ENCODE measurements at places on chromosomes 12 and 14. TPM values are rescaled to one million over a fixed set of nuclear protein-coding genes. Genes with fewer than 3 reads are reported as not detected.
A peak's percentile ranks its signal among the peaks of the same experiment; 100 is the strongest.

DNA sequence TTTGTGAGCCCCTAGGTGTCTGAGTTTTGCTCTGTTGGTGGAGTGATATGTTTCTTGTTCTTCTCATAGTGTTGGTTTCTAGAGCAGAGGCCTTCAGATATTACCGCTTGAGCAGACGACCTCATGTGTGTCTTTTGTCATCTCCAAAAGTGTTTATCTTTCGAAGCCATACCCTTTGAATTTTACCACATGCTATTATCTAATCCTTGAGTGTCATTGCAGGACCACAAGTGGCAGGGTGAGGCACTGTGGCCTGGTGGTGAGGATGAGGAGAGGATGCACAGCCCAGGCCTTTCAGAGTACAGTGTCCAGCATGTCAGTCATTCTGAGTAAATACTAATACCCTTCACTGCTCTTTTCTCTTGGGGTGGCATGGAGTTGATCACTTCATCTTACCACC is 57.2 kb upstream of the CISTR start:
- no peak for DNase-seq

DNA sequence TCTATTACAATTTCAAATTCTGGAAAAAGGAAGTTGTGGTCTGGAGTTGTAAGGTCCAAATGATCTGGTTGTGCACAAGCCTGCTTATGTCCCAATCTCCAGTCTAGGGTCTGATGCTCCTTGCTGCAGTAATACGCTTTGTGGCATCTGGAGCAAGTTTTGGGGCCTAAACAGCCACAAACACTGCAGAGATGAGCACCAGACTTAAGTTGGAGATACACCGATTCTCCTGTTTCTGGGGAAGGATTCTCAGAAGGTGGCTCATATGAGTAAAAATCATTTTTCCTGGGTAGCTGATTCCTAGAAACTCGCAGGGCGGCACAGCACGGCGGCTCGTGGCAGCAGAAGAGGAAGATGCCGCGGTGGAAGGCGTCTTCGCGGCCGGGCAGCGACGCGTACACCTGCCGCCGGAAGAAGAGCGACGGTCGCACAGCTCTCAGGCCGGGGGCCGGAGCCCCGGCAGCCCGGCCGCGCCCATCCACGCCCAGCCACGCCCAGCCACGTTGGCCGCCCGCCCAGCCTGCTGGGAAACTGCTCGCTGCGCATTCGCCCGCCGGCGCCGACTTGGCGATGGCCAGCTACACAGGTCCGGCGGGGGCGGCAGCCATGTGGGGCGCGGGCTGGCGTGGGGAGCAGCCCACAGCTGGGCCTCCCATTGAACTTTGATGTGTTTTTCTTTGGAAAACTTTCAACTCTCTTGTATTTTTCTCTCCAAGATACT is 129.0 kb downstream of the ASCL4 start:
- DNase-seq, result peak; percentile 73

GRCh38 chr12:24695657-24696329 is 253.1 kb downstream of the BCAT1 start:
- DNase-seq, result no peak

GRCh38 chr12:28063355-28063880 is 90.9 kb upstream of the PTHLH start:
- DNase-seq, result no peak

DNA sequence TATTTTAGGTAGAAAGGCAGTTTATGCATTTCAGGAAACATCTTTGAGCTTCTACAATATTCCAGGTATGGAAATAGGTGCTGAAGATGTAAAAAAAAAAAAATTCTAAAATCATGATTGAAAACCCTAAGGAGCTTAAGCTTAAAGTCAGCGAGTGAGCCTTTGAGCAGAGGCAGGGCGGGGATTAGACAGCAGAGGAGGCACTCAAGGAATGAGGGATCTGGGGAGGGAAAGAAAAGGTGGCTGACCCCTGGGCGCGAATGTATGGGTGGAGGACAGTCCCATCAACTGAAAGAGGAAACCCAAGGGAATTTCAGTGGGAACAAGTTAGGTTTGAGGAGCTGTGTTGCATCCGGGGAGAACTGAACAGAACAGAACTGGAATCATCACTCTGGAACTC is 6.4 kb upstream of the PTMS start:
- DNase-seq, result no peak

GRCh38 chr12:23399402-23399933 is 550.0 kb downstream of the SOX5 start:
- no peak for DNase-seq

DNA sequence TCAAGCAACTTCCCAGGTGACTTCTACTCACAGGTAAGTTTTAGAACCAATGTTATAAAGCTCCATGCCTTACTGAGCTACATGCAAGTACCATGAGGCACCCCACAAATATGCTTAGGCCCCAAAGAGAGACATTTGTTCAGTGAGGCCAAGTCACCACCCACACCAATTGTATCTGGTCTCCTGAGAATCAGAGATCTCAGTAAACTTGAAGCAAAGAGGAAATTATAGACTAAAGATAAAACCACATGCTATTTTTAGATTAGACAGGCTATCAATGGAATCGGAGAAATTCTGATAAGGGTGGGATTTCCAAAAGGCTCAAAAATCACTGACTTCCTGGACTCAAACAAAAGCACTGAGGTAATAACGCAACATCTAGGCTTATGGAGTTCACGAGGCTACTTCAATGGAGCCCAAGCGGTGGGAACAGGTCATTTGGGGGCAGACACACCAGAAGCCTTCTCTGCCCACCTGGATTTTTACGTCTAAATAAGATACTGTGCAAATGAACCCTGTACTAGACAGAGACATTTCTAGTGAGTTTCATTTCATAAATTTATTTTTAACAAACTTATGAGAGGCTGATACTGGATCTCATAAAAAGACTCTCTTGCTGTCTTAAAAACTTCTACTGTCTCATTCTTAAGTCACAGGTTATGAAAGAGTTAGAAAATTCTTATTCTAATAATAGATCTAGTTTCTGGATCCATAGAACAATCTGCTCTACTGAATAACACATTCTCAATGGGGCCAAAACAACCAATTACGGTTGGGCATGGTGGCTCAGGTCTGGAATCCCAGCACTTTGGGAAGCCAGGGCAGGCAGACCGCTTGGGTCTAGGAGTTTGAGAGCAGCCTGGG is 7.7 kb downstream of the SLC15A4 start:
- DNase-seq, result no peak

- DNase-seq, result no peak
Observed at GRCh38 chr12:130576371-130576816, 139.7 kb downstream of the RIMBP2 start.

DNA sequence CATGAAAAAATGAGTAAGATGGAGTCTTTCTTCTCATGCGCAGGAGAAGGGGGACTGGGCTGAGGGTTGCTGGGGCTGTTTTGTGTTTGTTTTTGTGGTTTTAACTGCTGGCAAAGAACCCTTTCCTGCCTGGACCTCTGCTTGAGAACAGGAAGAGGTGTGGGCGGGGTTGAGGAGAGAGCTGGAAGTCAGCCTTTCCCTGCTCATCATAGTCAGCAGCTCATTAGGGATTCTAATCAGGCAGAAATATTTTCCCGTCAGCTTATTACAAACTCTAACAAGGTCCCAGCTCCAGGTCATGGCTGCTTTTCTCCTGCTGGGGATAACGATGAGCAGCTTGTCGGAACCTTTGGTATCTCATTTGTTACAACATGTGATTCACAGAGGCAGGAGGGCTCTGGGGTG is 185.0 kb upstream of the NRXN3 start:
- no peak for DNase-seq

- no peak for DNase-seq
Observed at GRCh38 chr12:98793121-98793520, 148.0 kb downstream of the APAF1 start.

DNA sequence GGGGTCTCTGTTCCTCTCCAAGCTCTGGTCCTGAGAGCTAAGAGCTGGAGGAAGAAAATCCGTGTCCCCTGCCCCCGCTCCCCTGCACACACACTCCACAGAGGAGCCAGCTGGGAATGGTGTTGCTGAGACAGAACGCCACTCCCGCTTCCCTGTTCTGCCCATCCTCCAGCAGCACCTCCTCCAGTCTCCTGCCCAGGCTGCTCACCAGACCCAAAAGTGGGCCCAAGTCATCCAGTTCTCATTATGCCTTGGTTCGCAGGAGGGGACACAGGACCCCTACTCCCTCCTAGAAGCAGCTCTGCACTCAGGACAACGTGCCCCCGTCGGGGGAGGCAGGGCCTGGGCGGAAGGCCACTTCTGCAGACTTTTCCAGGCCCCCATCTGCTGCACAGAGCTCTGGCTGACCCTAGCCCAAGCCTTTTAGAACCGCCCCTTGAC is 830 bp upstream of the TRMT61A start:
- DNase-seq, result no peak

DNA sequence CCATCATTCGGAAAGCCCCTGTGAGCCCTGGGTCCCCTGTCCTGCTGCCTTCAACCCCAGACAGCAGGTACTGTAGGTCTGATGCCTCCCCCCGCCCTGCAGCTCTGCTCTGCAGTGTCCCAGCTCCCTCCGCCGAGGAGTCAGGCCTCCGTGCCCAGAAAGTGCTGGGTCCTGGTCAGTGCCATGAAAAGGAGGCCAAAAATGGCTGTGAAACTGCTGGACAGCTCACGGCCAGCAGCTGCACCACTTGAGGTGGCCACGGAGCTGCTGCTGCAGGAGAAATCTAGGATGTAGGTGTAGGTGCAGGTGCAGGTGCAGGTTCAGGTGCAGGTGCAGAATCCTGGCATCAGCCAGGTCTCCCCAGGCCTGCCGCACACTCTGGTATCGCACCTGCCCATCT is 196.1 kb downstream of the SLC15A4 start:
- DNase-seq, result no peak

GRCh38 chr12:131460520-131460919 is 250.4 kb upstream of the SFSWAP start:
- DNase-seq, result no peak

GRCh38 chr12:111330800-111331752 is 37.8 kb downstream of the PHETA1 start:
- peak; percentile 21 for DNase-seq

PTHLH gene
- polyA plus RNA-seq, result 3.6 TPM

IL25 gene
- not detected for polyA plus RNA-seq

GLIPR1L1 gene
- polyA plus RNA-seq, result 0.94 TPM

ENDOU gene
- 0.29 TPM for polyA plus RNA-seq

LRIG3 gene
- polyA plus RNA-seq, result 41.0 TPM

NRXN3 gene
- polyA plus RNA-seq, result 1.8 TPM
